ENCODE measurements at places on chromosomes 4 and X.
A peak's percentile ranks its signal among the peaks of the same experiment; 100 is the strongest.

GRCh38 chrX:80317646-80318045, 102.6 kb upstream of the TENT5D start:
- no peak for DNase-seq

DNA sequence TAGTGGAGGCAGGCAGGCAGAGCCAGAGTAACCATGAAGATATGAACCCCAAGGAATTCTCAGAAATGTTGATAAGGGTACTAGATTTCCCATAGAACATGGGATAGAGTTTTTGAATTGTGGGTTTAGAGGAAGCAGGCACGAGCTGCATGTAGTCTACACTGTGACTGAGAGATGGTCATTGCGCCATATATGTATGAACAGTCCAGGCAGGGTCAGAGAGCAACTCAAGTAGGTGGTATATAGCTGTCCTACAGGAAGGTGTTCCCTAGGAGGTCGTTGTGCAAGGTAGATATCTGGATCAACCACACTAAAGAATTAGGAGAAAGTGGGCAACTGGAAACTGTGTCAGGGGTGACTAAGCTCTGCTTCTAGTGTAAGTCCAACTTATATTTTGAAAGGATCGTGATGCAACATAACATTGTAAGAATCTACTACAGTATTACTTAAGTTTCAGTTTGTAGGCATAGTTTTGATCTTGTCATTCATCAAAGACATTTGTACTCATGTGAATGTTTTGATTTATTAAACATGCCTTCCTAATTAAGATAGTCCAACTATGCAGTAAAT, 94.6 kb downstream of the HPGD start:
- DNase-seq = no peak

- DNase-seq = no peak
These were observed 16.5 kb upstream of the PDCL2 start for GRCh38 chr4:55608591-55608990.

GRCh38 chrX:2962381-2962780, 33.2 kb upstream of the ARSD start:
- no peak for DNase-seq

DNA sequence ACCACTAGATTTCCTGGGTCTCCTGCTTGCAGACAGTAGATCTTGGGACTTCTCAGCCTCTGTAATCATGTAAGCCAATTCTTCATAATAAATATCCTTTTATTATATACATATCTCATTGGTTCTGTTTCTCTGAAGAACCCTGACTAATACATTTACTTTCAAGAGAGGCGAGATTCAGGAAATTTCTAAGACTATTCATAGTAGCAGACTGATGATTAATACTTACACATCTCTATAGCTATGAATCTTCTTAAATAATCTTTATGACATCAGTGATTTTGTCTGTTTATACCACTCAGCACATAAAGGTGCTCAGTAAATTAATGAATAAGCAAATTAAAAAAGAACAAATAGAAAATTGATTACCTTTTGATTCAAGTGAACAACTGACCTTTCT, 682.3 kb upstream of the GRID2 start:
- DNase-seq = no peak

- DNase-seq = no peak
These were observed 15.7 kb upstream of the DRP2 start for GRCh38 chrX:101203761-101204351.

- DNase-seq = no peak
These were observed 21.8 kb upstream of the NAP1L5 start for GRCh38 chr4:88719381-88719780.

DNA sequence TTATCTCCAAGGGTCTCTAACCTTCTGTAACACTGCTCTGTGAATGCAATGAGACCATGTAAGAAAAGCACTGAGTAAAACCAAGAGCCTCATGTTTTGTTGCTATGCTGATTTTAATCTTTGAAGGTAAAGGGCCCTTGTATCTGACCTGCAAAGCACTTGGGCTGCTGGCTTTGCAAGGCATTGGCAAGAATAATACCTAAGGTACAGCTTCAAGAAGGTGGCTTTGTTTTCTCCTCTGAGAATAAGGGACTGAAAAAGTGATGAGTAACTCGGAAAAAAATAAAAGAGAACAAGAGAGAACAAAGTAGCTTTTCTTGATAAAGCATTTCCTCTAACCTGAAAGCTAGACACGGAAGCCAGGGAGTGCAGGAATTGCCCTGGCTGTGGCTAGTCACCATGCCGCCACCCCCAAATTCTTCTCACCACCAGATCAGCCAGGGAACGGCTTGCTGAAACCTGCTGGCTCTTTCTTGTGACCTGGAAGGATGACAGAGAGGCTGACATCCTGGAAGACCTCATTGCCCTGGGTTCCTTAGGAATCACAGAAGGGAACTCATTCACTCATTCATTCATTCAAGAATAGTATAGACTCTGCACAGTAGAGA, 41.8 kb upstream of the HS3ST1 start:
- DNase-seq = no peak

DNA sequence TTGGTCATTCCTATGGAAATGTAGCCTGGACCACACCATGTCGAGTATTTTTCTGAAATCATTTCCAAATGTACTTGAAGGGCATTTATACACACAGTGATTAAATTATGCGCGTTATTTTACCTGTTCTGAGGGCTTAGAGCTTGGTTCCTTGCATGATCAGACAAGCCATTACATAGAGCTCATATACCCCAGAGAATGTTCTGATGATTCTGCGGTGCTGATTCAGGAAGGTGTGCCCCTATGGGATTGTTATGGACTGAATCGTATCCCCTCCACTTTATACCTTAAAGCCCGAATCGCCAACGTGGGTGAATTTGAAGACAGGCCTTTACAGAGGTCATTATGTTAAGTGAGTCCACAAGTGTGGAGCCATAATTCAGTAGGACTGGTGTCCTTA, 848.9 kb downstream of the TRIML1 start:
- no peak for DNase-seq

GRCh38 chrX:40175511-40176350, 78.0 kb upstream of the BCOR start:
- peak; percentile 7 for DNase-seq

GRCh38 chrX:20519826-20520225, 253.1 kb upstream of the RPS6KA3 start:
- no peak for DNase-seq

- DNase-seq = no peak
These were observed 50.2 kb downstream of the CPZ start for GRCh38 chr4:8642651-8643321.

- DNase-seq = no peak
These were observed 5.6 kb upstream of the TXK start for GRCh38 chr4:48139691-48140090.

GRCh38 chrX:482192-482701, 95.5 kb upstream of the PPP2R3B start:
- no peak for DNase-seq

DNA sequence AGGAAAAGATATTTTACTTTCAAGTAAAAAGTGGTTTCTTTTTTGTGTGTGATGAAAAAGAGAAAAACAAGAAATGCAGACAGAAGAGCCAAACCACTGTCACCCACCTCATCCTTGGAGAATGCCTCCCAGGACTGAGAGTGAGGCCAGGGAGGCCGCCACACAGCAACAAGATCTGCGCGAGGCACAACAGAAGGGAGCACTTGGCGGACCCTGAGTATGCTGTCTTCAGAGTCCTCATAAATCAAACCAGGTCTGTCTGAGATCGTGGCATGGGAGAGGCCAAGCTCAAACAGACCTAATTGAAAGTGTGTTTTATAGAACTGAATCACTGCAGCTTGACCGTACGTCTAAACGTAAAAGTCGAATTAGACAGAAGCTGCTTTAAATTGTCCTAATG, 134.3 kb upstream of the VCX2 start:
- DNase-seq = no peak

DNA sequence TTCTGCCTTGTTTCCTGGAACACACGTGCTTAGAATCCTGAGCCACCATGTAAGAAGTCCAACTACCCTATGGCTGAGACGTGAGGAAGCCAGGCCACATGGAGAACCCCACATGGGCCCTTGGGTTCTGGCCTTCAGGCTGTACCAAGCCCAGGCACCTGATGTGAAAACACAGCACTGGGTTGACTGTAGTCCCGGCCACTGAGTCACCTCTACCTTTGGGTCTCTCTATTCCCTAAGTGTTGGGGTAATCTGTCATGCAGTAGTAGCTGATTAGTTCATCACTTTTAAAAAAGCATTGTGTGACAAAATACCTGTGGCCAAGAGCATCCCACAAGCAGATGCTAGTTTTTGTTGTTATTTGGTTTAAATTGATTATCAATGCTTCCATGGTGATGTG, 24.3 kb downstream of the CFAP97 start:
- no peak for DNase-seq

DNA sequence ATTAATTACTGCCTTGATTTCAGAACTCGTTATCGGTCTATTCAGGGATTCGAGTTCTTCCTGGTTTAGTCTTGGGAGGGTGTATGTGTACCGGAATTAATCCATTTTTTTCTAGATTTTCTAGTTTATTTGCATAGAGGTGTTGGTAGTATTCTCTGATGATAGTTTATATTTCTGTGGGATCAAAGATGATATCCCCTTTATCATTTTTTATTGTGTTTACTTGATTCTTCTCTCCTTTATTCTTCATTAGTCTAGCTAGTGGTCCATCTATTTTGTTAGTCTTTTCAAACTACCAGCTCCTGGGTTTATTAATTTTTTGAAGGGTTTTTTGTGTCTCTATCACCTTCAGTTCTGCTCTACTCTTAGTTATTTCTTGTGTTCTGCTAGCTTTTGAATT, 32.1 kb downstream of the CDX4 start:
- DNase-seq = no peak

DNA sequence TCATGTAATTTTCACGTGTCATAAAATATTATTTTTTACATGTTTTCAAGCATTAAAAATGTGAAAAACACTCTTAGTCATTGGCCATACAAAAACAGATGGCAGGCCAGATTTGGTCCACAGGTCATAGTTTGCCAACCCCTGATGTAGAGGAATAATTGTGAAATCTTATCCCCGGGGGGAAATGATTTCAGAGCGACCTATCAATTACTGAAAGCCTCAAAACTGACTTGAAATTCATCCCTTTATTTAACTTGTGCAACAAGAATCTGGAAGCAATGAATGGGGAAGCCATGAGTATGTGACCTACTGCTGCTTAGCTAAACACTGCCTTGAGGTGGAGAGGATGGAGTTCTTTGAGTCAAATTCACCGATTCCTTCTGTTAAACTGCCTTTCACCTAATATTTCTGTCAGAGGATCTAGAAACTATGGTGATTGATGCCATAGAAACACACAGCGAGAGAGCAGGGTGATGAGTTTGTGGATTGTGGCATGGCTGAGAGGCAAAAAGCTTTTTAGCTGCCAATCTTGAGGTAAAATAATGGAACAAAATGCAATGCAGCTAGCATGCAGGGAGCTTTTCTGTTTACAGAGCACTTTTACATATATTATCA, 30.3 kb upstream of the BRS3 start:
- DNase-seq = no peak

DNA sequence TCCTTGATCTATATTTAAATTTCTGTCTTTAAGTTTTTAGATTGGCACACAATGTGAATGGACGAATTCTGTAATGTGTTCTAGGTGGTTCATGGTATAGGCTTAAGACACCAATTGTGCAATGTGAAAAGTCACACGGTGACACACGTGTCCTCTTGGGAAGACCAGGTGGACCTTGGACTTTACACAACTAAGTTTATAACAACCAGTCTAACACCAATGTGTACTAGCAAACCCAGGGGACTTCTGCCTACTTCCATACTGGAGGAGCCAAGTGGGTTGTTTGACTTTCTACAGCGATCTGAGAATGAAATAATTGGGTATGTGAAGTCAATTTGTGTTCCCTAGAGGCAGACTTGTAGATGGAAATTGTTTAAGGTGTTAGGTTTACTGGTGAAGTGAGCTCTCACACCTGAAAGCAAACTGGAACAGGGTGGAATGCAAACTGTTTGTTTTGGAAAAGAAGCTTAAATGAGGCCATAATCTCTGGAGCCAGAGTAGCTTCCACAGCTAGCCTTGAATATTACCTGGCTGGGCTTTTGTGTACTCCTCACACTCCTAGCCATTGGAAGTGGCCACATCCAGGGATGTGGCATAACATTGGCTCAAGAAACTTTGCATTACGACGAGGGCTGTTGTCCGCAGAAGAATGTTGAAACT, 45.9 kb upstream of the WDR1 start:
- DNase-seq = no peak

DNA sequence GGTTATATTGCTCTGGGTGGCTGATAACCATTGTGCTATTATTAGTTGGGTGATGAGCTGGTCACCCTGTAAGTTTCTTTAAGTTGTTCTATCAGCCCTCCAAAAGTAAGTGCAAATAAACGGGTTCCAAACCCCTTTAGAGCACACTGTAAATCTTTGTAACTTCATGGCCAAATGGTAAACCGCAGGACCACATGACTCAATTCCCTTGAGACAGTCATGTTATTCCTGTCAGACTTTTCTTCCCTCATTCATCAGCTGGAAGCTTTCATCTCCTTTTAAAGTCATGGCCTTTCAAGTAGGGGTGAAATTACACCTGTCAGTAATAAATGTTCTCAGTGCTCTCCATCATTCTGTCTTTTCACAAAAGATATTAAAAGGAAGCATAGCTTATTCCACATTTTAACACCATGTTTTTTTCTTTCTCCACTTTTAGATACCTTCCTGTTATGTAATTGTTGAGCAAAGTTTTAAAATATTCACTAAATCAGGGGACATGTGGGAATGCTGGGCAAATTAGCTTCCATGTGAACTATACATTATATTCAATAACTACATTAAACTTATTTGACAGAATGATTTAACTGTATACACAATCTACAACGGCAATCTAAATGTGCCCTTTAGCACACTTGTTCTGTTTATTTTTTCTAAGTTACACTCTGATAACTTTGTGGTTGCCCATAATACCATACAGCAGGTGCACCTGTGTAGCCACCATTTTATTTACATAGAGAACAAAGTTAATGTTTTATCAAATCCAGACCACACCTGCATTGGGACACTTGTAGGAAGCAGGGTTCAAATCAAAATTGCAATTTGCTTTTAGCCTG, 275.5 kb downstream of the CFAP299 start:
- no peak for DNase-seq

GRCh38 chr4:1777822-1778641, 15.1 kb upstream of the FGFR3 start:
- no peak for DNase-seq

- no peak for DNase-seq
These were observed 64.7 kb downstream of the SLC7A11 start for GRCh38 chr4:138177278-138177968.

GRCh38 chrX:96771486-96771885, 86.8 kb downstream of the DIAPH2 start:
- no peak for DNase-seq

All from NCI-H1048 (cell line).